ENCODE measurements at places on chromosomes 13 and 19. TPM values are rescaled to one million over a fixed set of nuclear protein-coding genes. Genes with fewer than 3 reads are reported as not detected.

DNA sequence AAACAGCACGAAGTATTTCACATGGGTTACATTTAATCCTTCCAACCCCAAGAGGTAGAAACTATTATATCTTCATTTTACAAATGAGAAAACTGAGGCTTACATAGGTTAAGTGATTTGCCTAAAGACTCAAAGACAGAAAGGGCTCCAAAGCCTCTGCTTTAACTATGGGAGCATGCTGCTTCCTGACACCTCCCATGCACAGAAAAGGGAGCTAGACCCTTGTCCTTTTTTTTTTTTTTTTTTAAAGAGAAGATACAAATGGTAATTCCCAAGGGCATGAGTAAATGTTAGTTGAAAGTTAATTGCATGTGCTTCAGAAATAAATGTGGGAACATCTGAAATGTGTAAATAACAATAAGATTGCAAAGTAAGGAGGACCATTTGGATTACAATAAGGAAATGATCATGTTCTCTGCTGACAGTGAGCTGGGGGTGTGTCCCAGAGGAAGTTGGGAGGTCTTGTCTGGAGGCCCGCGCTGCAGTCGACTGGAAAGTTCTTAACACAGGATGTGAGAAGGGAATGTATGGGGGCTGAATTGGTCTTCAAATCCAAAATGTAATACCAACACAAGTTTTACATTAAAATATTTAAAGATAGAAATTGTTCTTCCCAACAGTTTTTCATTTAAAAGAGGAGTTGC lies 500.3 kb downstream of the KLF12 start:
- DNase-seq: no peak

DNA sequence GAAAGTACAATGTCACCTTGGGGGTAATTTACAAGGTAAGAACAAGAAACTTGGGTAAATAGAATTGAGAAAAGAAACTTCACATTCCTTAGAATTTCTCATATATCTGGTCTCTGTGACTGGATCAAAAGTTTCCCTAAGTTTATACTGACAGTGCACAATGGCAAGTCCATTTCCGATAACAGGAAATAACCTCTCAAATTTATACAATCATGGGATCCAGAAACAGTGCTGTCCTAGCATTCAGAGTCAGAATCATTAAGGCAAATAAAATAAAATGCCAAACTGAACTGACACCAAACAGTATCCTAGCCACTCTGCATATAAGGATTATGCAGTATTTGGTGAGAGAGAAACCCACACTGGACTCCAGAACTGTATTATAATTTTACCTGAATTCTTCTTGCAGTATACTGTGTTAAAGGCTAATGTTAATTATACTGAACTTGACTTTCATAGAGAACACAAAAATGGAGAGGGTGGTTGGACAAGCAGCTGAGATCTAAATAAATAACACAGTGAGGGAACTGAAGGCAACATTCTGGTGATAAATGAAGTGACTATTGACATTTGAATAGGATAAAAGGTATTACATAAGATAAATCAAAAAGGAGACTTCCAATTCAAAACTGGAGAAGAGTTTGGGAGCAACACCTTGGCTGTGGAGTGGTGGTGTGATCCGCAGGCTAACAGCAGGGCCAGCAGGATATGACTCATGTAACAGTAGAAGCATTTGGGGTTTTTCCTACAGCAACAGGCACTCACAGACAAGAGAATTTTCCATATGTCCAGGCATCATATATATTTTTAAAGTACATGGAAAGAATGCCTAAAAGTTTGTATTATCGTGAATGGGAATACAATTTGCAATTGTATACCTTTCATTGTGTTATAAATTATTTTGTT lies 932.5 kb upstream of the MIR17HG start:
- DNase-seq: no peak

DNA sequence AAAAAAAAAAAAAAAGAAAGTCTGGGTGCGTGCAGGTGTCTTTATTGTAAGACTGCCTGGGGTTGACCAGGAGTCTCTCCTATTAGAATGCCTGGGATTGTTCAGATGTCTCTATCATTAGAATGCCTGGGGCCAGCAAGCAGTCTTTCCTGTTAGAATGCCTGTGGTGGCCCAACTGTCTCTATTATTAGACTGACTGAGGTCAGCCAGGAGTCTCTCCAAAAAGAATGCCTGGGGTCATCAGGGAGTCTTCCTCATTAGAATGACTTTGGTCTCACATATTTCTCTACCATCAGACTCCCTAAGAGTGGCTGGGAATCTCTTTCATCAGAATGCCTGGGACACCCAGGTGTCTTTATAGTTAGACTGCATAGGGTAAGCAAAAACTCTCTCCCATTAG lies 1577.5 kb downstream of the UQCRFS1 start:
- no peak for DNase-seq

GRCh38 chr19:6564393-6564792 lies 26.6 kb downstream of the CD70 start:
- no peak for DNase-seq

GRCh38 chr13:63433546-63434150 lies 2018.0 kb upstream of the PCDH20 start:
- DNase-seq: no peak

The EXOC3L2 gene
- 7.2 TPM for total RNA-seq

The ZNF91 gene
- total RNA-seq: 256 TPM

The C19orf85 gene
- total RNA-seq: not detected

The CD37 gene
- total RNA-seq: 11.0 TPM

The SERTAD1 gene
- total RNA-seq: 8.9 TPM
